ENCODE measurements at places on chromosomes 2 and 18.

DNA sequence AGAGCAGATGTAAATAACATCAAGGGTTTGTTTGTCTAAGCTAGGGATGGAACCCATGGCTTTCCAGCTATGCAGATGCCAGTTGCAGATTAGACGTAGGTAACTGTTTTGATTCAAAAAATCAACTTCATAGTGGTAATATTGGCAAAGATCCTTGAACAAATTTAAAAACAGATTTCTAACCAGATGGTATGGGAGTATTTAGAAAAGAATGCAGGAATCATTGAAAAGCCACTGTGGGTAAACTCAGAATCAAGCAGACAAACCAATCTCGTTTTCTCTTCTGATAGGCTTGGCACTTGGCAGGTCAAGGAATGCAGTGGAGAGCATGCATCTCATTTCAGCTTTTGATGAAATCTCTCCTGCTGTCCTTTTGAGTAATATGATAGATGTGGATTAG lies 377.5 kb downstream of the CLIP4 start:
- DNase-seq, result no peak

DNA sequence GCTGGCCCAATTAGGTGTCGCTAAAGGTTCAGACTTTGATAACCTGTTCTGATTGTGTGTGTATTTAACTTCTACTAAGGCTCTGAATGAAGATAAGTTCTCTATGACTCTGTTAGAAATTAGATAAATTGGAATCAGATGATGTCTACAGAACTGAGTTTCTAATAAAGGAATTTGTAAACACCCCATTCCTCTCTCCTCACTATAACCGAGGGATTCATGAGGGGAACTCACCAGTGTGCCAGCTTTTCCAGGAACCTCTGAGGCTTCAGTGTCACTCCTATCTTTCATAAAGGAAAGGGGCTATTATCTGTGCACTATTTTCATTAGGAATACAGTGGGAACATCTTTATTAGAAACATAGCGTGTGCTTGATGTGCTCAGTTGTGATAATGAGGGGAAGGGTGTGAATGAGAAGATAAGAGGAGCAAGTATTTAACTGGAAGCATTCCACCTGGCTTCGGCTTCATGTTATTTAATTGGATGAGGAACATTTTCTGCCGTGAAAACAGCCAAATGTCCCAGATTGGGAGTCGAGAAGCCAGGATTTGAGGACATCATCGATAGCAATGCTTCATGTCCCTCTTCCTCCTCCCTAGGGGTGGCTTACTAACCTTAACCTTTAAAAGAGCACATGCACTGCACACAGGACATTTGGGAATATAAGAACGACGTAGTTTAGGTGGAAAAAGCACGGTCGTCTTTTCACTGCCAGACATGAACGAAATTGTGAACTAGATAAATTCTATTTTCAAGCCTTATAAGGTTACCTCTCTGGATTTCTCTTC lies 84.8 kb upstream of the TCF4 start:
- DNase-seq, result peak; percentile 3

GRCh38 chr2:227411990-227412350 lies 24.2 kb upstream of the SCYGR1 start:
- peak; percentile 73 for DNase-seq

DNA sequence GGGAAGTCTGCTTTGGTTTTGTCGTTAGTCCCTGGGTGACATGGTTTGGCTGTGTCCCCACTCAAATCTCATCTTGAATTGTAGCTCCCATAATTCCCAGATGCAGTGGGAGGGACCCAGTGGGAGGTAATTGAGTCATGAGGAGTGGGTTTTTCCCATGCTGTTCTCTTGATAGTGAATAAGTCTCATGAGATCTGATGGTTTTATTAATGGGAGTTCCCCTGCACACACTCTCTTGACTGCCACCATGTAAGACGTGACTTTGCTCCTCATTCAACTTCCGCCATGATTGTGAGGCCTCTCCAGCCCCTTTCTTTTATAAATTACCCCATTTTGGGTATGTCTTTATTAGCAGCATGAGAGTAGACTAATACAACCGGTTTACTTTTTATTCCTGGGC lies 405.8 kb upstream of the ID2 start:
- no peak for DNase-seq

- DNase-seq, result no peak
Measured at GRCh38 chr2:107411267-107411666, 415.4 kb upstream of the RGPD4 start.
